ENCODE measurements at places on chromosomes 6 and 20.

DNA sequence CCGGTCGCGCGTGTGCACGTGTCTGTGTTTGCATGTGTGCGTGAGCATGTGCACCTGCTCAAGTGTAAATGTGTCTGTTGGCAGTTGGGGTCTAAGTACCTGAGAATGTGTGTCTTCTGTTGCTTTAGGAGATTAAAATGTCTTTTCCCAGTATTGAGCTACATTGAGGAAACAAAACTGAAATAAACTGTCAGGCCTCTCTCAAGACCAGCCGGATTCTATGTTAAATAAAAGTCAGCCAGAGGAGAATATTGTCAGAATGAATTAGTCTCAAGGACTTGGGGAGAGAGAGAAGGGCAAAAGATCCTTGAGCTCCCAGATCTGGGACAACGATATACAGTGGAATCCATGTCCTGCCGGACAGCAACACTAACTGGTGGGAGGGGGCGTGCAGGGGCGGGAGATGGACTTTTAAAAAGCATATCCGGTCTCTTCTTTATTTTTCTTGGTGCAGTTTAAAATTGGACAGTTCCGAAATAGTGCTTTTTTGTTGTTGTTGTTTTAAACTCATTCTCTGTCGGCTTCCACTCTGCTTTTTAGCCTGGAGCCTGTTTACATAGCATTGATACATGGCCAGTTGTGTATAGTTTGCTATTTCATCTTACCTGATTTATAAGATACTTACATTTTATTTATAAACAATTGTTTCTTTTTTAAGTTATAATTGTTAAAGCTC lies 3.3 kb upstream of the TBX18 start:
- peak overlapping the region; percentile 60 for H3K27ac ChIP-seq
- peaks cover 9% of the 10 kb centered on the region for H3K4me1 ChIP-seq
- peaks cover 87% of the 10 kb centered on the region for H3K27me3 ChIP-seq
- H3K4me3 ChIP-seq: no peak overlapping the region
- DNase-seq: no peak

GRCh38 chr6:164216839-164217238 lies 802.3 kb downstream of the QKI start:
- H3K4me1 ChIP-seq: no peaks in the 10 kb centered on the region
- no peak overlapping the region for H3K4me3 ChIP-seq
- H3K36me3 ChIP-seq: no peaks in the 10 kb centered on the region
- DNase-seq: no peak

GRCh38 chr20:62605236-62605943 lies 36.9 kb upstream of the SLCO4A1 start:
- no peak overlapping the region for H3K4me3 ChIP-seq
- no peaks in the 10 kb centered on the region for H3K36me3 ChIP-seq
- peaks cover 3% of the 10 kb centered on the region for H3K4me1 ChIP-seq
- no peak overlapping the region for H3K27ac ChIP-seq
- no peak for DNase-seq

GRCh38 chr6:142773324-142773723 lies 171.7 kb downstream of the HIVEP2 start:
- H3K27me3 ChIP-seq: no peaks in the 10 kb centered on the region
- H3K4me1 ChIP-seq: no peaks in the 10 kb centered on the region
- H3K36me3 ChIP-seq: peaks cover 31% of the 10 kb centered on the region
- no peak for DNase-seq
- no peak overlapping the region for H3K27ac ChIP-seq

DNA sequence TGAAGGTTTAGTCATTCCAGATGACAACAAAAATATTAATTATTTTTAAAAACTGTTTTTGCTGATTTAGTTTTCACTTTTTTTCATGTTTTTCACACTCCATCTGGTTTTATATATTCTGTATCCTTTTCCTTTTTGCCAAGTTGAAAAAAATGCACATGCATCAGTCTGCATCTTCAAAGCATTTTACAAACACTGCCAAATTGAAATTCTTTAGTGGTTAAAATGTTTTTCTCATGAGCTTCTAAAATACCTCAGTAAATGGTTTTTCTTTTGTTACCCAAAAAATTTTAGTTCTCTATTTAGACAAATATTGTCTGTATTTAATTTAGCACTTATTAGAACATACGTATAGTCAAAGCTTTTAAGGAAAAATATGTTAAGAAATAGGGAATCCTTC lies 386.9 kb upstream of the HSF2 start:
- H3K36me3 ChIP-seq: no peaks in the 10 kb centered on the region
- peaks cover 2% of the 10 kb centered on the region for H3K27me3 ChIP-seq
- H3K4me1 ChIP-seq: peaks cover 4% of the 10 kb centered on the region
- H3K4me3 ChIP-seq: no peak overlapping the region
- no peak for DNase-seq

DNA sequence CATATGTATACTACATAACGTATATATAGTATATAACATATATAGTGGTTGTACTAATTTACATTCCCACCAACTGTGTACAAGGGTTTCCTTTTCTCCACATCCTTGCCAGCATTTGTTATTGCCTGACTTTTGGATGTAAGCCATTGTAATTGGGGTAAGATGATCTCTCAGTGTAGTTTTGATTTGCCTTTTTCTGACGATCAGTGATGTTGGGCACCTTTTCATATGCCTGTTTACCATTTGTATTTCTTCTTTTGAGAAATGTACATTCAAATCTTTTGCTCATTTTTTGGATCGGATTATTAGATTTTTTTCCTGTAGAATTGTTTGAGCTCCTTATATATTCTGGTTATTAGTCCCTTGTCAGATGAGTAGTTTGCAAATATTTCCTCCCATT lies 11.4 kb downstream of the SYNJ2 start:
- H3K27ac ChIP-seq: no peak overlapping the region
- no peak for DNase-seq
- no peak overlapping the region for H3K4me3 ChIP-seq
- H3K4me1 ChIP-seq: peaks cover 27% of the 10 kb centered on the region
- H3K36me3 ChIP-seq: peaks cover 4% of the 10 kb centered on the region

All from progenitor cell of endocrine pancreas (in vitro differentiated cells).